ENCODE measurements at places on chromosomes 6 and 20.

GRCh38 chr6:53837865-53838769, 43.3 kb downstream of the LRRC1 start:
- DNase-seq: no peak

GRCh38 chr20:41497186-41497895, 120.8 kb downstream of the CHD6 start:
- DNase-seq: no peak

- DNase-seq: no peak
Observed at GRCh38 chr6:154593122-154593521, 82.6 kb upstream of the CNKSR3 start.

GRCh38 chr6:93896081-93896480, 476.7 kb upstream of the EPHA7 start:
- DNase-seq: no peak

DNA sequence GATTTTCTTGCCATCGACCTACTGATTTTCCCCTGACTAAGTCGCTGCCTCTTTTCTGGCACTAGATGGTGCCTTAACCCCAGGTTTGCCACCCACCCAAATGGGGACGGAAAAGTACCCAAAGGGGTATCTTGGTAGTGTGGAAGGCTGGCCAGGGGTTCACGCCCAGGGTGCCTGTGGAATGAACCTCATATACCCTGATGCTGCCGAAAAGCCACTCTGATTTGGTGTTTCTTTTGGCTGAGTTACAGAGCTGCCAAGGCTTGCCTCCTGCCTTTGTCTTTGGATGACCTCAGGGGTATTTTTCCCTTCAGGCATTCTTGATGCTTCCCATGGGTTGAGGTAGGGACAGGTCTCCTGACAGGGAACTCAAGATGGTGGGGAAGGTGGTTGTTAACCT, 78.1 kb downstream of the MAP3K7 start:
- no peak for DNase-seq

DNA sequence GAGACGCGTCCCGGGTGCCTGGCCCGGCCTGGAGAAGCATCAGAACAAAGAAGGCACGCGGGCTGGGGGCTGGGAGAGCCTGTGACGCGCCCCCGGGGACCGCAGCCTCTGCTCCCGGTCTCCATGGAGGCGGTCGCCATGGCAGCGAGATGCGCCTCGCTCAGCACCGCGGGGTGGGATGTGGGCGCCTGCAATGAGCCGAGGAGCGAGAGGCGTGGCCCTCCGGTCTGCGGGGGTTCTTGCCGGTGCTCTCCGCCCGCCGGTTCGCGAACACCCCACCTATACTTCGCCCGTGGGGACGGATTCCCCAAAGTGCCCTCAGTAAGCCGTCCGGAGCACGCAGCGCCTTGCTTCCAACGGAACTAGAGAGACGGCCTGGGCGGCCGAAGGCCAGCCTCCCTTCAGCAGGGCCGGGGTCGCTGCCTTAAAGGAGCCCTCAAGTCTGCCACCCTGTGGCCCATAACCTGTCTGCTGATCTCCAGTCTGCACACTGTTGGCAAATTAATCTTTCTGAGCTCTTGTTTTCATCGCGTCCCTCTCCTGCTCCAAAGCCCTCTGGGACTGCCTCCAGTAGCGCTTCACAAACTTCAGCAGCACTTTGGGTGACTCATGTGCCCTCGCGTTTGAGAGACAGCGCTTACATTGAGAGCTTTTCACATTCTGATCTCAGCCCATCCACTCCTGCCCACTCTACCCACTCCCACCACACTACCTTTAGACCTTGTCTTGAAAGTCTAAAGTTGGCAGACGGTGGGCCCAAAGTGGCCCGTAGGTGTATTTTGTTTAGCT, 983 bp upstream of the ADISSP start:
- DNase-seq: no peak

GRCh38 chr6:102841060-102841459, 1447.6 kb downstream of the GRIK2 start:
- no peak for DNase-seq

DNA sequence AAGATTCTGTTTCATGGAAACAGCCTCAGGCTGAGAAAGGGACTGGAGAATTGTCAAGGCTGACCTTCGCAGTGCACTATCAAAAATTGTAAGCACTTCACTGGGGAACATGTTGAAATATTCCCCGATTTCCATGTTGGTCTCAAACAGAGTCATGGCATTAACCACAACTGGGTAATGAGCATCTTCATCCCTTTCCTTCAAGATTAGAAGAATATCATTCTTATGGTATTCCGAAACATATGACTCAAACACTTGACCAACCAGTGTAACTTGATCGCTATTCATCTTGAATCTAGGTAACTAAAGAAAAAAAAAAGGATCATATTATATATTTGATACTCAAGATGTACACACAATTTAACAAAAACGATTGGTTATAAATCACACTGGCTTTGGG, 3.5 kb downstream of the MCM9 start:
- no peak for DNase-seq

GRCh38 chr20:62707921-62708521, 615 bp upstream of the NTSR1 start:
- DNase-seq: no peak

DNA sequence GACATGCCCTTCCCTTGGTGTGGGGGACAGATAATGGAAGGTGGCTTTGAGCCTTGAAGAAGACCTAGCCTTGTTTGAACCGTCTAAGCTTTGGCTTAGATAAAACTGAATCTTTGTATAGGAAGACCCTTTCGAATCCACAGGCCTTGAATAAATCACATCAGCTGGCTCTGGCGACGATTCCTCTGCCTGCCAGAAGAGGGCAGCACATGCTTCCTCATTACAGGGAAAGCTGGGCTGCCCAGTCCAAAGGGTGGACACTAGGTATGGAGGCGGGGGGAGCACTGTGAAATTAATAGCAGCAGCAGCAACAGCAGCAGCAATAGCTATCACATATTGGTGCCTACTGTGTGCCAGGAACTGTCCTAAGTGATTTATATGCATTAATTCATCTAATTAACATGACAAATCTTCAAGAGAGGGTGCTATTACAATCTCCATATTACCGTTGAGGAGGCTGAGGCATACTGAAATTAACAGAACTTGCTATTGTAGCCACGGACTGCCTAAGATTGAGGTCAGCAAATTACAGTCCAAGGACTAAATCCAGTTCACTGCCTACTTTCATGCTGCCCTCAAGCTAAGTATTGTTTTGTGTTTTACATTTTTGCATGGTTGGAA, 85.1 kb downstream of the CLIC5 start:
- DNase-seq: no peak

GRCh38 chr20:1761116-1761515, 103.5 kb upstream of the SIRPG start:
- DNase-seq: no peak

DNA sequence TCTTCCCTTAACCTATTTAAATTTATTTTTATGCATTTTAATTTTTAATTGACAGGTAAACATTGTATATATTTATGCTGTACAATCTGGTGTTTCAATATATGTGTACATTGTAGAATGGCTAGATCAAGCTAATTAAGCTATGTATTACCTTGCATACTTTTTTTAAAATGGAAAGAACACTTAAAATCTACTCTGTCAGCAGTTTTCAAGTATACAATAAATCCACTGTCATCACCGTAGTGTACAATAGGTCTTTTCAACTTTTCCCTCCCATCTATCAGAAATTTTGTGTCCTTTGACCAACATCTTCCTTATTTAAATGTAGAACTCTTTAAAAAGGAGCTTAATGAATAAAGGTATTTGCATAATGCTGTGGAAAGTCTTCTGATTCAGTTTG, 27.6 kb downstream of the RPS12 start:
- DNase-seq: no peak

DNA sequence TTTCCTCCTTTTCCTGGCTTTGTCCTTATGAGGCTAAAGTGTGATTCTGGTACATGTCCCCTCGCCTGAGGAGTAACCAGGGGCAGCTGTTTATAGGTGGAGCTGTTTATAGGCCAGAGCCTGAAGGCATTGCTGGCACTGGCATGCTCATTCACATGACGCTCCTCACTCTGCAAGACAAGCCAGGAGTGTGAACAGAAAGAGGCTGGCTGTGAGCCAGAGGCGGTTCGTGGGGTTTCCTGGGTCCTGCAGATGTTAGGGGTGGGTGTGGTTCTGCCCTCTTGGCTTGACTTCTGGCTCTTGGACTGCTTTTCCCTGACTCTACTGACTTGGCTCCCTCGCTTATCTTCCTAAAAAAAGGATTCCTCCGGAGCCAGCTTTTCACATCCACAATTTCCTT, 12.8 kb upstream of the MDFI start:
- no peak for DNase-seq

GRCh38 chr6:124676033-124676432, 286.2 kb upstream of the RNF217 start:
- no peak for DNase-seq

DNA sequence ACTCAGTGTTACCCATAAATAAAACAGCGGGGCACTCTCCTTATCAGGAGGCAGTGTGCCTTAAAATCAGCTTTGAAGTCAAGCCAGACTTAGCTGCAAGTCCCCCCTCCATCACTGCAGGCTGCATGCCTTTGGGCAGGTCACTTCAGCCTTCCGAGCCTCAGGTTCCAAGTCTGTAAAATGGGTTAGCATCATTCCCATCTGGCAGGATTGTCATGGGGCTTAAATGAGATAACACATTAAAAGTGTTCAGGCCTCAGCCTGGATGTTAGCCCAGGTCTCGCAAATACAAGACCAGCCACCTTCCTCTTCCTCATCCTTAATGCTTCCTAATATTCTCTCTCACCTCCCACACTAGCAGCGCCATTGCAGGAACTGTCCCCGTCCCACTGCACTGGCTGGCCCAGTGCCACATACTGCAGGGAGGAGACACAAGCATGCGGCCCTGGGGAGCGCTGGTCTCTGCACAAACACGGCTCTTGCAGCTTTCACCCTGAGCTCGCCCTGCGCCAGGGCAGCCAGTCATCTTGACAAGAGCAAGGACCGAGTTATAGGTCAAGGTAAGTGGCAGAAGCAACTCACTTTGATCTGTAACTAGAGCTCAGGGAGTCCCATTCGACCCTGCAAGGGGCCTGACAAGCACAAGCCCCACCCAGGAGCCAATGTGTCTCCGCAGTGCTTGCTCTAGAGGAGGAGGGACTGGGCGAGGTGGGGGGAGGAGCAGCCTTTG, 564.6 kb upstream of the AGPAT4 start:
- no peak for DNase-seq

- DNase-seq: no peak
Observed at GRCh38 chr20:19493794-19494495, 264.1 kb upstream of the RIN2 start.

DNA sequence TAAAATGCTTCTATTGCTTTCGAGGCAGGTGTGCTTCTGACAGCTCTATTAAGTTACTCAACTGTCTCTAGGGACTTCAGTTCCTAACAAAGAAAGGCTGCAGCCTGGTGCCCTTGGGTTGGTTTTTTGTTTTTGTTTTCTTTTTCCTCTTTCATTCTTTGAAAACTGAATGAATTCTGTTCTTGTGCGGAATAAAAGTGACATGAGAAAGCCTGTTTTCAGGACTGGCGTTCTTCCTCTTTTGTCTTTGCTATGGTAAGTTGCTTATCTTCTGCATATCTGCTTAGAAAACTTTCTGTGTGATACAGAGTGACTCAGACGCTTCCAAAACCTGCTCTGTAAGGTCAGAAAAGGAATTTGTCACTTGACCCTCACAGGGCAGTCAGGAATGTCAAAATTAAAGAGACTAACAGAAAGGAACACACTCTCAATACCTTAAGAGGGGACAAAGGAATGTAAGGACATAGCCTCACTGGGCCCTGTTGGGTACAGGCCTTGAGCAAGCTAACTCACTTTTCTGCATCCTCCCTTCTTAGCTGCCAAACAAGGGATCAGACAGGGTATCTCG, 56.2 kb upstream of the NHSL1 start:
- no peak for DNase-seq

- no peak for DNase-seq
Observed at GRCh38 chr20:20407891-20408805, 40.2 kb downstream of the INSM1 start.

DNA sequence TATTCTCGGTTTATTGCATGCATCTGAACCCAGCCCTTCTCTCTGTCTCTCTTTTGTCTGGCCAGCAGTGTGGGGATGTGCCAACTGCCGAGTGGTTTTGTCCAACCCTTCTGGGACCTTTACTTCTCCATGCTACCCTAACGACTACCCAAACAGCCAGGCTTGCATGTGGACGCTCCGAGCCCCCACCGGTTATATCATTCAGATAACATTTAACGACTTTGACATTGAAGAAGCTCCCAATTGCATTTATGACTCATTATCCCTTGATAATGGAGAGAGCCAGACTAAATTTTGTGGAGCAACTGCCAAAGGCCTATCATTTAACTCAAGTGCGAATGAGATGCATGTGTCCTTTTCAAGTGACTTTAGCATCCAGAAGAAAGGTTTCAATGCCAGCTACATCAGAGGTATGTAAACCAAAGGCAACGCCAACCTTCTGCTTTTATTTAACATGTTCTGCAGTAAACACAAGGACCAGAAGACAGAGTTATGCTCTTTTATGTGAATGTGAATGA, 65.8 kb downstream of the ADGRG6 start:
- DNase-seq: no peak

GRCh38 chr6:12266571-12266970, 23.6 kb upstream of the EDN1 start:
- DNase-seq: no peak

- DNase-seq: no peak
Observed at GRCh38 chr6:80502871-80503270, 396.4 kb downstream of the BCKDHB start.

GRCh38 chr6:40604082-40604481, 16.9 kb upstream of the LRFN2 start:
- DNase-seq: no peak

- DNase-seq: no peak
Observed at GRCh38 chr20:63497946-63498935, 642 bp downstream of the EEF1A2 start.

DNA sequence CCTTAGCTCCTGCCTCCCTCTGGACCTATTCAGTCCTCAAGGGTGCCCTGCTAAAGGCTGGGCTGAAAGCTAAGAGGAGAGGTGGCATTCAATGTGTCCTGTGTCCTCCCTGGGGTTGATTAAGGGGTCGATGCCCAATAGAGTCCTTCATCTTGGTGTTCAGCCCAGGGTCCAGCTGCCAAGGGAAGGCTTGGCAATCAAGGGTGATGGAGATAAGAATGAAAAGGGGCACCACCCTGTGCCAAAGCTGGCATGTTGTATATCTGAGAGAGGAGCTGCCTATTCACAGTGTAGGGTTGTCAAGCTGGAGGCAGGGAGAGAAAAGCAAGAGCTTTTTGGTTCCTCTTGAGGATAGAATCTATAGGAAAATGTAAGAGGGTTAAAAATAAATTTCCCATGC, 12.3 kb downstream of the C20orf173 start:
- DNase-seq: no peak
